ENCODE measurements at places on chromosomes 1 and 21.

- DNase-seq, result no peak
These were observed 12.2 kb upstream of the CLSTN1 start for GRCh38 chr1:9835758-9836631.

DNA sequence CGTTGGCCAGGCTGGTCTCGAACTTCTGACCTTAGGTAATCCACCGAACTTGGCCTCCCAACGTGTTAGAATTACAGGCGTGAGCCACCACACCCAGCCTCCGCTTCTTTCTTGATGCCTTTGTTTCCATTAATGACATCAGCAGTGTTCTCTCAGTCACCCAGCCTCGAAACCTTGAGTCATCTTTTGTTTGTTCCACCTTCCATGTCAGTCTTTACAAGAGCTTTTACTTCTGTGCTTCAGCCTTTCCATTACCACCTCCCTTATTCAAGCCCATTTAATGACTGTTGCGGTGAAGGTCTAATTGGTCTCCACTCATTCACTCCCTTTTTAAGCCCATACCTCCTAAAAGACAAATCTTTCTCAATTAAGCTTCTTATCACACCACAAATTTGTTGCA, 146.6 kb upstream of the ADGRL2 start:
- DNase-seq, result no peak

GRCh38 chr1:234861024-234861620, 251.1 kb upstream of the IRF2BP2 start:
- no peak for DNase-seq

DNA sequence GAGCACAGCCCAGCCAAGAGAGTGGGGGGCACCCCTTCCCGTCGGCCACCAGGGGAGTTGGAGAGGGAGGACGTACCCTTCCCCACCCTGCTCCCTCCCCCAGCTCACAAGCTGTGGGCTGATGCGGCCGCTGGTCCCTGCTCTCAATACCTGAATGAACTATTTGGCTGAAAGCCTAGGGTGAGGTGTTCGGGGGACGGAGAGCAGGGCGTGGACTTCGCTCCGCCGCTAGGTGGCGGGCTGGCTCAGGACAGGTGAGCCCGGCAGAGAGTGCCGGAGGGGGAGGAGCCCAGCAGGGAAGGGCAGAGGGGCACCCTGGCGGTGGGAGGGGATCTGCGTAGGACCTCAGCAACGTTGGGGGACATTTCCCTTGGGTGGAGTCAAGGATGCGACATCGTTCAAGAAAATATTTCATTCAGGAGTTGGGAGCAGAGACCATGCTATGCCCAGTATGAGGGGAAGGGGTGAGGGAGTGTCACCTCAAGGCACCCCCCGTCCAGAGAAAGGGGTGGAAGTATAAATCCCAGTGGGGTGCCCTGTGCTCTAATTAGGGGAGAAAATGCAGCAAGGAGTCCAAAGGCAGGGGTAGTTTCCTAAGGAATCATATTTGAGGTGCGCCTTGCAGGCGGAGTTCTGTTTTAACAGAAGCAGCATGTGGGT, 12.0 kb upstream of the RHBG start:
- peak; percentile 33 for DNase-seq

GRCh38 chr1:9766759-9767442, 56.9 kb downstream of the CLSTN1 start:
- DNase-seq, result no peak

DNA sequence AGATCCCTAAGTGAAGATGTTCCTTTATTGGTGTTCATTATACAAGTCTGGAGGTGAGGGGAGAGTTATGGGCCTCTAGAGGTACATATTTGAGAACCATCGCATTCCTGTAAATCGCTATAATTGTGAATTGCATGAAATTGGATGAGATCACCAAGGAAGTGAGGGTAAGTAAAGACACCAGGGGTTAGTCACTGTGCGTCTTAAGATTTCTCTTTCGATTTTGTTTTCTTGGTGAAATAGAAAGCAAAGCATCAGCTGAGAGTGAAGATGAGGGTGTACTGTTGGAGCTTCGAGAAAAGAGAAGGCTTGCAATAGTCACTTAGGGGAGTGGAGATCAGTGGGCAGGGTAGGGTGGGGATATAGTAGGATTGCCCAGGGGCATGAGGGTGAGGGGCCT, 82.1 kb downstream of the RAVER2 start:
- DNase-seq, result no peak

- no peak for DNase-seq
These were observed 42.9 kb upstream of the DMRTB1 start for GRCh38 chr1:53416269-53416813.

DNA sequence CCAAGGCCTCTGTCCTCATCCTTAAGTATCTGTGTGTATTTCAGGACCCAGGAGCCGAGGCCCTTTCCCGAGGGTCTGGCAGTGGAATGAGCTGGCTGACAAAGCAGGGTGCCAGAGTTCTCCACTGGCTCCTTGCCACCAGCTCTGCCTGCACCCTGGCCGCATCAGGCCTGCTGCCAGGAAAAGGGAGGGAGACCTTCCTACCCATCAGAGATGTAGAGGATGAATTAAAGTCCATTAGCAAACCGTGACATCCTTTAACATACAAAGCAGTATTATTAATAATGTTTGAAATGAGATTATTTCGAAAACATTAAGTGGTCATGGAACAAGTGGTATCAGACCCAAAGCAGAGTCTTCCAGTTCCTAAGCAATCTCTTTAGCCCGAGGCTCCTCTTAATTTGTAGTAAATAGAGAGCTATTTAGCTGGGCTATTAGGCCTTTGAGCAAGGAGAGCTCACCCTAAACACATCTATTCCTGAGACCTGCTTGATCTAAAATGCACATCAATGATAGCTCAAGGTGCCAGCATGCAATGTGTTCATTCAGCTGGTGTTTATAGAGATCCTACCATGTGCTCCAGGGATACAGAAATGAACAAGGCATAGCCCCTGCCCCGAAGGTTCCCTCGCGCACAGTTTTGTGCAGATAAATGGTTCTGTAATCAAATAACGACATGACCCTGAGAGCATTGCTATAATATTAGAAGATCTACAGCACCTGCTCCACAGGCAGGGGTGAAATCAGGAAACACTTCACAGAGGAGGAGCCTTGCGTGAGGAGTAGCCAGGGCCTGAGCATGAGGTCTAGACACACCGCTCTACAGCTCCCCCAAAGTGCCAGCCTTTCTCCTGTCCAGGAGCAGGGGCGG, 44.0 kb downstream of the FAM163A start:
- no peak for DNase-seq

DNA sequence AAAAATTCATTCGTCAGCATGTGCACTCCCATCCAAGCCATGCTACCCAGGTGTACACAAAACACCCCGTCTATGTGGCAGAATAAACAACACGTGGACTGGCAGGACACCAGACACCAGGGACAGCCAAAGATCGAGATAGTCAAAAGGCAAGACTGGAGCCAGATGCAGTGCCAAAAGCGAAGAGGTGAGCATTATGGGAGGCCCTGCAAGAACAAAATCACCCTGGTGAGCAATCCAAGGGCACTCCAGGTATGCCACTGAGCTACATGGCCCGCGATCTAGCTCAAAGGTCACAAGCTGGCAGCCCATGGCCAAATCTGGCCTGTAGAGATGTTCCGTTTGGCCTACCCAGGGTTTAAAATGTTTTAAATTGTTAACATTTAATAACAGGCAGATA, 33.7 kb downstream of the PLPP3 start:
- DNase-seq, result no peak

DNA sequence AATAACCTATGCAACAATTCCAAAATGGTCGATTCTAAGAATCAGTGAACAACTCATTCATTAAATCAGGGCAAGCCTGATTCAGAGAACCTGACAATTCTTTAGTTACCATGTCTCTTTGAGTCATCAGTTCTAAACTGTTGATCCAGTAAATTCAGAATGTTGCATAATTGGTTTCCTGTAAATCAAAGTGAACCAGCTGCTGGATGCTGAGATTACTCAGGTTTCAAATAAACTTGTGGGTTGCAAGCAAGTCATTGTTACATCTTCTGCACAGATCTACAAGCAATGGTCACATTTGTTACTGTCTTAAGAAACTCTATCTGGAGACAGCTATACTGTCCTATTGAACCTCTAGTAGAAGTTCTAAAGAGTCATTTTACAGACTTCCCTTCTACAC, 16.5 kb downstream of the PLA2G2D start:
- DNase-seq, result no peak

GRCh38 chr1:206427291-206427690, 43.0 kb upstream of the IKBKE start:
- no peak for DNase-seq

DNA sequence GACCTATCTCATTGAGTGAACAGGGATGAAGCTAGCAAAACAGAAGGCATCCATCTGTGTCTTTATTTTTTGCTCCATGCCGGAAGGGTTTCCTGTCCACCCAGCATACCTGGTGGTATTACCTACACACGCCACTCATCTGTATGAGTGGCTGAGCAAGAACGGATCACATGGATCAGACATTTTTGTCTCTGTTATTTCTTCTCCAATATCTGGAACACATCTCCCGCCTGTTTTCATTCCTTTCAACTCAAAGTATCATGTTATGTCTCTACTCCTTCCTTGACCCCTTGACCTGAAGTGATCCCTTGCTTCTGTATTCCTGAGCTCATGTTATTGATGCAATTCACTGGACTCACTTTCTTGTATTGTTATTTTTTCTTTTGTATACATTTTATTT, 24.7 kb downstream of the ADAMTS1 start:
- no peak for DNase-seq

DNA sequence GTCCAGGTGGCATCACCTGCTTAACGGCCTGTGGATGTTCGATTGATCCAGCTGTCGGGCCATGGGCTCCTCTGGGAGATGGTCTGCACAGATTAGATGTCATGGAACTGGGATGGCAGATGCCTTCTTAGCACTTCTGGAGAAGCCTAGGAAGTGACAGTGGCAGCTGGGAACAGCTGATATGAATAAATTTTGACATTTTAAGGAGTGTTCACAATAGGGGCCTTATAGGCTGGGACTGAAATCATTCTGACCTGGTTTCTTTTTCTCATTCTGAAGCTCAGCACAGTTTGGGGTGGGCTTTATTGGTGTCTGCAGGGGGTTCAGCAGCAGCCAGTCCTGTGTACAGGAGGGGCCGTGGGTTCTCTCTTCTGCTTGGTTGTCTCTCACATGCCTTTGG, 175.3 kb downstream of the CACNA1E start:
- DNase-seq, result no peak
